Stimulated activated CD4-positive, alpha-beta T cell treated with anti-CD3 and anti-CD28 coated beads, Interleukin-1b, Interleukin-23, amount 100 ng/mL, for 24 hours (primary cell): ENCODE measurements at places on chromosomes 1 and 21.

DNA sequence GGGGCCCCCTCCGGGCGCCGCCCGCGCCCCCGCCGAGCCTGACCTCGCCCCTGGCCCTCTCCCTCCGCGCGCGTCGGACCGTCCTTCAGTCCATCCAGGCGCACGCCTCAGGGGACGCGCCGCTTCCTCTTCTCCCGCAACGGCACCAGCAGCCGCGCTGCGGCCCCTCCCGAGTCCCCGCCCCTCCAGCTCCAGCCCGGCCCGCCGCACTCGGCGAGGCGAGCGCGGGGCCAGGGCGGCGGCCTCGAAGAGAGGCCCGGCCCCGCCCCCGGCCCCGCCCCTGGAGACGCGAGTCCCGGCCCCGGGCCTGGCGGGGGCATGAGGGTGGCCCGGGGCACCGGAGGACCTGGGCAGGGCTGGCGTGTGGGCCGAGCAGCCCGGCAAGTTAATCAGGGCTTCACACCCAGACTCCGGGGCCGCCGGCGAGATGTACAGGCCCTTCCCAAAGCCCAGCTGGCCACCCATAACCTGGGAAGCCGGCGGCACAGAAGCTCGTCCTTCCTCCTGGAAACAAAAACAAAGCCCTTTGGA lies at the start of gene IGSF3:
IGSF3 (minus strand) TSS at position 159 of the 531 bp plus-strand sequence. CDS start 1,407 bp downstream, outside the sequence.
- DNase-seq, result peak; percentile 32

DNA sequence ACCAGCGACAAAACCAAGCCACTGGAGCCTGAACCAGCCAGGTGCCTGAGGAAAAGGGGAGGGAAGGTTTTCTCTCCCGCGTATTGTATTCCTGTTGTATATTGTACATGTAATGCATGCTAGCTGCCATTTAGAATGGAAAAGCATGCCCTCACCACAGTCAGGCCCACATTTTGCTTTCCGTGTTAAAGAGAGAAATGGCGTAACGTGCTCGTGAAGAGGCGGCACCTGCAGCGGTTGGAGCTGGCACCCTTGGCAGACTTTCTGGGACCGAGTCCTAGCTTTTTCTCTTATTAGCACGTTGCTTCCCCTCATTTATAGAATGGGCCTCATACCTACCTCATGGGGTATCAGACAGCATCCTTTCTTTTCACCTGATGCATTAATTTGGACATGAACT lies 135.3 kb upstream of the IRF2BP2 start:
- no peak for DNase-seq

DNA sequence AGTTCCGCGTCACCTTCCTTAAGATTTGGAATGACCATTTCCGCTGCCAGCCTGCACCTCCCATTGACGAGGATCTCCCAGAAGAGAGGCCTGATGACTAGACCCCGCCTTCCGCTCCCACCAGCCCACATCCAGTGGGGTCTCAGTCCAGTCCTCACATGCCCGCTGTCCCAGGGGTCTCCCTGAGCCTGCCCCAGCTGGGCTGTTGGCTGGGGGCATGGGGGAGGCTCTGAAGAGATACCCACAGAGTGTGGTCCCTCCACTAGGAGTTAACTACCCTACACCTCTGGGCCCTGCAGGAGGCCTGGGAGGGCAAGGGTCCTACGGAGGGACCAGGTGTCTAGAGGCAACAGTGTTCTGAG lies 9.8 kb downstream of the MYBPH start:
- DNase-seq, result no peak

- DNase-seq, result no peak
Measured at GRCh38 chr1:19309123-19309813, 2.7 kb downstream of the AKR7A2 start.

GRCh38 chr1:64417803-64418202 lies 52.1 kb upstream of the CACHD1 start:
- DNase-seq, result no peak

- no peak for DNase-seq
Measured at GRCh38 chr1:1947493-1947892, 28.4 kb upstream of the TMEM52 start.

DNA sequence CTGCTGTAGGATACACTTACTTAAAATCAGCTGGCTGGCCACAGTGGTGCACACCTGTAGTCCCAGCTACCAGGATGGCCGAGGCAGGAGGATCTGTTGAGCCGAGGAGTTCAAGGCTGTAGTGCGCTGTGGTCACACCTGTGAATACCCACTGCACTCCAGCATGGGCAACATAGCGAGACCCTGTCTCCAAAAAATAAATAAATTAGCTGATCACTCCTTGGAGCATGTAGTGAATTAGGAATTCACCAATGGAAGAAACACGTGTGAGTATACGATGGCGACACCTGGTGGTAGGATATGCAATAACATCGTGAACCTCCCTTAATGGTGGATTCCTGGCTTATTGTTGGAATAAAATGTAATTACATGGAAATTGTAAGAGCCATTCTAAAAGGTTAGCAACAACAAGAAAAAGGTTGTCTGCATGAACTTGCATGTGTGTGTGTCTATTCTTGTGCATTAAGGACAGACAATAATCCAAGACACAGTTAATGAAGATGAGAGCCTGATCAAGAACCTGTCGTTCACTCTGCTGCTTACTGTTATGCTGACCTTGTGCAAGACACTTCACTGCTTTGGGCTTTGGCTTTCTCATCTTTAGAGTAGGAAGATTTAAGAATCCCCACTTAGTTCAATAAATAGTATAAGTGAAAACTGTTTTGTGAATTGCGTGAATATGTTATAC lies 38.6 kb upstream of the COX20 start:
- DNase-seq, result peak; percentile 18

DNA sequence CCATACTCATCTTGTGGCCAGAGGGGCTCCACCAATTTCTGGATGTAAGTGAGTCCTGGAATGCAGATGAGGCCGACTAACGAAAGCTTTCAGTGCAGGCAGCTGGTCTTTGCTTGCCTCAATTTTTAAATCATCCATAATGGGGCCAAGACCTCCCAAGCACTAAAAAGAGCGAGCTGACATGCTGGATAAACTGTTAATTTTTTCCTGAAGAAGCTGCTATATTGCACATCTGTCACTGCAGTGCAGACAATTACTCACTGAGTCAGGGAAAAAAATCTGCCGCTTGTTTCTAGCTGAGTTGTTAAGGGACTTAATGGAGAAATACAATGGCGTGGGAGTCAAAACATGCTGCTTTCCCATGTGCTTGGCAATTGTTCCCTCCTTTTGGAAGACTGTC lies 205.5 kb downstream of the GPATCH2 start:
- DNase-seq, result no peak

GRCh38 chr1:25804964-25805862 lies 5.2 kb downstream of the SELENON start:
- DNase-seq, result no peak

DNA sequence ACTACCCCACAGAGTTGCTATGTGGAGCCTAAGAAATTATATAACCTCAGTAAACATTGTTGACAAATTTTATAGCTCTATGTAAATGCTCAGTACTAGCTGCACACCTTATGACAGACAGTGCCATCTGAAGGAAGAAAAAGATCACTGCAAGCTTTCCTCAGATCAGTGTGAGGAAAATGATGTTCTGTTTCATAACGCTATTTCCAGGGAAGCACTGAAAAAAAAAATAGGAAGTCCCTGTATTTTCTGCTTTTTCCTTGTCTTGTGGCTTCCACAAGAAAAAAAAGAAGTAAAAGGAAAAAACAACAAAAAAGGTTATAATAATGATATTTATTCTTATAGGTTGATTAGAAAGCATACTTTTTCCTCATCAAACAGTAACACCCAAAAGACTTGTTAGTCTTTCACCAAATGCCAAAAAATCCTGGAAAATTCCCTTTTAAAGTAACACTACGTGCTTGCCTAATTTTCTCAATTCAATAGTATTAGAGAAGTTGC lies 23.2 kb downstream of the LYST start:
- DNase-seq, result no peak

GRCh38 chr1:244837597-244838258 lies 2.3 kb downstream of the COX20 start:
- no peak for DNase-seq

GRCh38 chr1:239155466-239156091 lies 230.8 kb upstream of the CHRM3 start:
- no peak for DNase-seq

GRCh38 chr1:28247612-28248272 lies 11.6 kb upstream of the SESN2 start:
- no peak for DNase-seq

- DNase-seq, result no peak
Measured at GRCh38 chr1:27961646-27962221, 2.0 kb downstream of the XKR8 start.

- no peak for DNase-seq
Measured at GRCh38 chr1:184416946-184417345, 30.1 kb downstream of the C1orf21 start.
